ENCODE measurements at places on chromosomes 1 and 21.

DNA sequence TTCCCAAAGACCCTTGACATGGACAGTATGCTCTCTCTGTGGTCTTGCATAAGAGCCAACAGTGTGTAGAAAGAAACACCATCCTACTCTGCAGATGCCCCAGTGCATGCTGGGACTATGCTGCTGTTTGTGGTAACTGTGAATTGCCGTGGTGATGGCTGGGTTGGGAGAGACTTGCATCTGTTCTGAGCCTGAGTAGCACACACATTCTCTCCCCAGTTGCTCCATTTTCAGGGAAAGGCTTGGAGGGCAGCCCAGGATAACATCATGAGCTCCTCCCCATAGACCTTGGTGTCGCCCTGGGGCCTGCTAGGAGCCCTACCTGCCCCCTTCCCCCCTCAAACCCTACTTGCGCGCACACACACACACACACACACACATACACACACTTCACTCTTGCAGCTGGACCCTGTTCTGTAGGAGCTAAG is 120.9 kb upstream of the IPO9 start:
- no peak for DNase-seq

- DNase-seq = no peak
Observed at GRCh38 chr21:28922368-28922767, 70.3 kb downstream of the LTN1 start.

DNA sequence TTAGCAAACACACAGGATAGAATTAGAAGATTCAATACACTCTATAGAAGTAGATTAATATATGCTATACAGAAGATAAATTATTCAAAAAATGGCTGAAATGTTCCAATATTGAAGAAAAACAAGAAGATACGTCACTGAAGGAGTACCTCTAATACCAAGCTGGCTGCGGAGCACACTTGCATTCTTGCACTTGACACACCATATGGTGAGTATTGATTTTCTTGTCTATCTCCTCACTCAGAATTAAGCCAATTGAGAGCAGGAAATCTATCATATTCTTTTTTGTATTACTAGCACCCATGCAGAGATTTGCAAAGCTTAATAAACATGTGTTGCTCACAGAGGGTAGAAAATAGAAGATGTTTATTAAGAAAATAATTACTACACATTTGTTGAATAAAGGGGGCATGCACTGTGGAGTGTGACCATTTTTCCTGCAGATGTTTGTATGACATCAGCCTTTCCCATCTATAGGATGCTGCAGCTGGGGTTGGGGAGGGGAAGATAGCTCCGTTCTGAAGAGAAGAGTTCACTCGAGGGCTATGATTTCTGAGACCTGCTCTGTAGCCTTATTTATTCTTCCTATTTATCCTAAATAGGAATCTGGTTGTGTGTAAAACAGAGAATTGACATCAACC is 318.1 kb downstream of the HHIPL2 start:
- DNase-seq = no peak

DNA sequence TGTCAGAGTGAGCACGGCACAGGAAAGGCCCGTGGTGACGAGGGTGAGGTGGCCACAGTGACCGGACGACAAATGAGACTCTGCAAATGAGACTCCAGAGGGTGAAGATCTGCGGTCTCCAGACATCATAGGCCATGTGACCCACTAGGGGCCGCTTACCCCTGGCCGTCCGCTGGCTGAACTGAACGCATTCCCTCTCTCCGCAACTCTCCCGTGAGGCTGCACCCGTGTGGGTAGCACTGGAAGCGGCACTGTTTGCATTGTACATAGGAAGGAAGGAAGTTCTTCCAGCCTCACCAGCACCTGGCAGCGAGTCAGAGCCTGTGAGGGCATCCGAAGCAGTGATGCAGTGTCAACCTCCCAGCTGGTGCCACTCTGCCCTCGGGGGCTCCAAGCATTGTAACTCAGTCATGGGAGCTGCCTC is 23.6 kb upstream of the SPSB1 start:
- no peak for DNase-seq

GRCh38 chr1:244322791-244323521 is 128.8 kb downstream of the ADSS2 start:
- DNase-seq = no peak

- no peak for DNase-seq
Observed at GRCh38 chr21:33240404-33240803, 10.7 kb downstream of the IFNAR2 start.

GRCh38 chr1:178739285-178740045 is 14.4 kb downstream of the RALGPS2 start:
- no peak for DNase-seq

DNA sequence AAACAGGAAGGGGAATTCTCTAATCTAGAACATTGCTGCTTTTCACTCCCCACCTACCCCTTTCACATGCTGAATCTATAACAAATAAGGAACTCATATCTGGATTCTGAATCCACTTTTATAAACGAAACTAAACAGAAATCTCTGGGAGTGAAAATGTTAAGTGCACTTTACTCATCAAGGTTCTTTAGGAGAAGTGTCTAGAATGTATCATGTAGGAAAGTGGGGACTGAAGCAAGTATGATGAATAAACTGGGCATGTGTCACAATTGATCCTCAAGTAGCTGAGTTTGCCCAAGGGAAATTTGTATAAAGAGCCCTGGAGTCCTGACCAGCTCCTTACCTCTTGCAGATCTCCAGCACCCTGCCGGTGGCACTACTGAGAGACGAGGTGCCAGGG is 19.8 kb downstream of the AVPR1B start:
- no peak for DNase-seq

DNA sequence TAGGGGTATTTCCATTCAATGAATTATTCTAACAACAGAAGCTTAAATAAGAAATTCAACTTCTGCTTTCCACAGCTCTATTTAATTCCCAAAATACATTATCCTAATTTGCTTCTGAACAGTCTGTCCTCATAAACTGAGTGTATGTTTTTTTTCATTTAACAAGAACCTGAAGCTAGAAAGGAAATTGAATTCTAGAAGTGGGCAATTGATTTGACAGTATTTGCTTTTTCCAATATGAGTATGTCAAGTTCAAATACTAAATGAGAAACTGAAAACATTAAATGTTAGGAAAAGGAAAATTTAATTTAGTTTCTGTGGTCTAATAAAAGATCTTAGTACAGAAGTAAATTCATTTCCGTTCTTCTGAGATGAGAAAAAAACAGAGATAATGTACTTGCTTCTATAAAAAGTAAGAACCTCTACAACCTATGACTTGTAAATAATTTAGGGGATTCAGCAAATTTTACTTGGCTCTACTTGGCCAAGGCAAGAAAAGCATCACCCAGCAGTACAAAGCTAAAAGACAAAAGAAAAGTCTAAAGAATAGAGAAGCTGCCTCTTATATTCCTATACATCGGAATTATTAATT is 31.1 kb downstream of the RAB3GAP2 start:
- DNase-seq = no peak

GRCh38 chr21:43339668-43340067 is 87.3 kb downstream of the SIK1 start:
- DNase-seq = no peak

- no peak for DNase-seq
Observed at GRCh38 chr1:78520216-78520615, 29.4 kb downstream of the PTGFR start.
